ENCODE measurements at places on chromosomes 16 and 17.

DNA sequence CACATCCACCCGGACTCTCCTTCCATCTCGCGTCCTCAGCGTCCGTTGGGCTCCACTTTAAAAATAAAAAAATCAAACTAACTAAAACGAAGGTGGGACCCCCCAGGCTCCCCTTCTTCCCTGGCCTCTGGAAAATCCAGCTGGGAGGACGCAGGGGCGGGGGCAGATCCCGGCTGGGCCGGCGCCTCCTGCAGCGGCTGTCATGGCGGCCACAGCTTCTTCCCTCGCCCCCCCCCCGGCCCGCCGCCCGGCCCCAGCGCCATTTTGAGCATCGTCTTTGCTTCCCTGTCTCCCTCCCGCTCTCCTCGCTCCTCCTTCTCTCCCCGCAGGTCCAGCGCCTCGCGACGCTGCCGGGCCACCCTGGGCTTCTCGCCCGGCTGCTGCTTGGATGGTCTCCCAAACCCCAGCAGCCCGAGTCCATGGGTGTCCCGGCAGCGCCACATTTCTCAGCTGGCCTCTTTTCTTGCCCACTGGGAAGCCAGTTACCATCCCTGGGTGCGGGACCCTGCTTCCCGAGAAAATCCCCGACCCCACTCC lies 3.3 kb downstream of the HOXB2 start:
- no peak for DNase-seq

- DNase-seq = no peak
These were observed 412.3 kb upstream of the CDH11 start for GRCh38 chr16:65534121-65534528.

DNA sequence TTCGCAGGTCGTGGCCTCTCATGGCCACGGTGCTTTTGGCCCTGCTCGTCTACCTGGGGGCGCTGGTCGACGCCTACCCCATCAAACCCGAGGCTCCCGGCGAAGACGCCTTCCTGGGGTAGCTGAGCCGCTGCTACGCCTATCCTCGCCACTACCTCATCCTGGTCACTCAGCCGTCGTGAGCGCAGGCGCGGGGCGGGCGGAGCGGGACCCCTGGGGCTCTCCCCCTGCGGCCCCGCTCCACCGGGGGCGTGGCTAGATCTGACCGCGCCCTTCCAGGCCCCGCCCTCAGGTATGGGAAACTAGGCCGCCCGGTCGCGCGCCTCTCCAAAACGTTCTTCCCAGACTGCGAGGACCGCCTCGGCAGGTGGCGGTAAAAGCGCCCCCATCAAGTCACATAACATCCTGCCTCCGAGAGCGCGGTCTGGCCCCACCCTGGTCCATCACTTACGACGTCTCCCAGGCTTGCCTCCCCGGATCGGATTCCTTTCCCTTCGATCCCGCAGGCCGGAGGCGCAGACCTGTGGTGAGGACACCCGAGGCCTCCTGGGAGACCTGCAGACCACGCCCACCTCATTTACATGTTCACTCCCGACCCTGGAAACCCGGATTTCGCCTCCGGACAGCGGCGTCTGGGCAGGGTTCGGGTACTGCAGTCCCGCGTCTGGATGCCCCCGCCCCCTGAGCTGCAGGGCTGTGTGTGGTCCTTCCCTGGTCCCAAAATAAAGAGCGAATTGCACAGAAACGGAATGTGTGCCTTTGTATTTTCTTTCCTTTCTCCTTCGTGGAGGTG lies 91.5 kb upstream of the TMEM97 start:
- DNase-seq = peak; percentile 44

GRCh38 chr17:1762233-1762900 lies 507 bp downstream of the SERPINF1 start:
- DNase-seq = no peak

GRCh38 chr17:79202480-79202879 lies 127.9 kb downstream of the ENGASE start:
- DNase-seq = no peak

- DNase-seq = no peak
These were observed 22.0 kb upstream of the FLCN start for GRCh38 chr17:17258998-17259397.

GRCh38 chr17:75832652-75833400 lies 11.4 kb downstream of the UNC13D start:
- no peak for DNase-seq

DNA sequence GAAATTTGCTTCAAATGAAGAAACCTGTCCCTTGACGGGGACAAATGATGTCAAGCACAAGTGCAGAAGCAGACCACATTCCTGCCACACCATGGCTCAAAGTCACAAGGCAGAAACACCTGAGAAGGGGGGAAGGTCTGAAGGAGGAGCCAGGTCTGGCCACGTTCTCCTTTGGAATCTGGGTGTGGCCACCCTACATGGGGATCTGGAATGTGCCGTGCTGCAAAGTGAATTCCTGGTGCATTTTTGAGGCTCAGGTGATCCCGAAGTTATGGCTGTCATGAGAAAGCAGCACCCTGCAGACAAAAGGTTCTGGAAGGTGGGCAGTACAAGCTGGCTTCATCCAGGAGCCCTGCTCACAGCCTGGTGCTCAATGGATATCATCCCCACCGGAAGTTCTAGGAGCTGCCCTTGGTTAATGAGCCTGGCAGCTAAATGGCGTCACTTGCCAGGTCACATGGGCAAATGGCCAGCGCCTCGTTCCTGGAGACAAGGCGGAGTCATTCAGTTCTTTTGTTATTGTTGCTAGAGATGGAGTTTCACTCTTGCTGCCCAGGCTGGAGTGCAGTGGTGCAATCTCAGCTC lies 20.1 kb upstream of the ADCY9 start:
- no peak for DNase-seq

DNA sequence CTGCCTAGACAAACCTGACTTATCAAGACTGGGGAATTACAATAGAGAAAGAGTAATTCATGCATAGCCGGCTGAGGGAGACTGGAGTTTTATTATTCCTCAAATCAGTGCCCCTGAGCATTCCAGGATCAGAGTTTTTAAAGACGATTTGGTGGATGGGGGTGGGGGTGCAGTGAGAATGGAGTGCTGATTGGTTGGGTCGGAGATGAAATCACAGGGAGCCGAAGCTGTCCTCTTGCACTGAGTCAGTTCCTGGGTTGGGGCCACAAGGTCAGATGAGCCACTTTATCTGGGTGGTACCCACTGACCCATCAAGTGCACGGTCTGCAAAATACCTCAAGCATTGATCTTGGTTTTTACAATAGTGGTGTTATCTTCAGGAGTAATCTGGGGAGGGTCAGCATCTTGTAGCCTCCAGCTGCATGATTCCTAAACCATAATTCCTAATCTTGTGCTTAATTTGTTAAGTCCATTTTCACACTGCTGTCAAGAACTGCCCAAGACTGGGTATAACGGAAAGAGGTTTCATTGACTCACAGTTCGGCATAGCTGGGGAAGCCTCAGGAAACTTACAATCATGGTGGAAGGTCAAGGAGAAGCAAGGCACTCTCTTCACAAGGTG lies 69.6 kb downstream of the MARF1 start:
- no peak for DNase-seq

- DNase-seq = no peak
These were observed 15.0 kb downstream of the C17orf100 start for GRCh38 chr17:6666557-6666956.

- DNase-seq = no peak
These were observed 56.2 kb upstream of the CACNG5 start for GRCh38 chr17:66778531-66779236.

DNA sequence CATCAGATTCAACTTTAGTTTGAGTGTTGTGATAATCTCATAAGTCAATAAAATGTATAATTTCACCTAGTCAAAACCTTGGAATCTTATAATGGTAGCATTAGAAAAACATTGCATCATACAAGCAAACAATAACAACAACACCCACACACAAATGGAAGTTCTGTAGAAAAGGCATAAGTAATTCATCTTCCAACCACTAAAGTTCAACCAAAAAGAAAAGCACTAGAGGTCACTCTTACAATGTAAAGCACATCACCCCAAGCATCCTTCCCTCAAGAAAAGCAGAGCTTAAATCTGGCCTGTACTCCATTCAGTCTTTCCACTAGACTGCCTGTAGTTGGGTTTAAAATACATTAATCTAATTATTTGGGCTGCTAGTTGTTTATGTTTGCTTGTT lies 1.8 kb downstream of the CNTNAP4 start:
- no peak for DNase-seq

- no peak for DNase-seq
These were observed 73.4 kb upstream of the GPR139 start for GRCh38 chr16:20147091-20147490.

DNA sequence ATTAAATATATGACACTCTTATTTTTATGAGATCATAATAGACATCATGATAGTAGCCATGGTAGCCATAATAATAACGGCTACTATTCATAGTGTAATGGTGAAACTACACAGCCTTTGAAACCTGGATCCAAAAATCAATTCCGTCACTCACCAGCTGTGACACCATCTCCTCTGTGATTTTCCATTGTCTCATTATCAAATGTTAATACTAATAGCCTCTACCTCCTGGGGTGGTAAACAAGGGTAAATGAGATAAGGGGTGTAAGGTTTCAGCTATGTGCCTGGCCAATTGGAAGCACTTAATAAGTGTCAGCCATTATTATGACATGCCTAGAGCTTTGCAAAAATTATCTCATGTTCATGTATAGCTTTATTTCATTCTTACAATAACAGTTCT lies 88.6 kb downstream of the CACNG3 start:
- DNase-seq = no peak

GRCh38 chr17:49915670-49916069 lies 53.3 kb upstream of the DLX4 start:
- no peak for DNase-seq

DNA sequence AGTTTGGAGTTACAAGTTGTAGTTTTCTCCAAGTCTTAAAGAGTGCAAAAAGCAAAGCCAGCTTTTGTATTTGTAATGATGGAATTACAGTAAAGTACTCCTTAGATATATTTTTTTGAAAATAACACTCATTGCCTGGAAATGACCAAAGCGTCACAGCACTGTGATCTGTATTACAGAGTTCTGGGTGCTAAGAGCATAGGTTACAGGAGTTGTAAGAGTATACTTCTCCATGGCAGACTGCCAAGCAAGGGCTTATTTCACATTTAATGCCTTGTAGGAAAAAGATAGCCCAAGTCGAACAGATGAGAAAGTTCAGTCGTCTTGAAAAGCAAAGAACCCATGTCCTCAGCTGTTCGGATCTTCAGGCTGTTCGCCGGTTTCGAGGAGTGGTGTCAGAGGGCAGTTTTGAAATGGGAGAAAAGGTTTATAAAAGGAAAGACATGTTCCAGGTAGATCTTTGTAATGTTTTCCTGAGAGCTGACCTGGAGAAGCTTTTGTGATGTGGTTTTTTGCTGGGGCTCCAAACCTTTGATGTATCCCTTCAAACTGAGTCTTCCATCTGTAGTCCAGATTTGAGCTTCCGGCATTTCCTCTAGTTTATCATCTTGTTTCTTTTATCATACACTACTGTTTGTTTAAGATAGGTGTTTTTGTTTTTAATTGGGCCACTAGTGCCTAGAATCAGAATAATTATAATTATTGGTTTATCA lies 41.3 kb downstream of the ERCC4 start:
- DNase-seq = no peak

DNA sequence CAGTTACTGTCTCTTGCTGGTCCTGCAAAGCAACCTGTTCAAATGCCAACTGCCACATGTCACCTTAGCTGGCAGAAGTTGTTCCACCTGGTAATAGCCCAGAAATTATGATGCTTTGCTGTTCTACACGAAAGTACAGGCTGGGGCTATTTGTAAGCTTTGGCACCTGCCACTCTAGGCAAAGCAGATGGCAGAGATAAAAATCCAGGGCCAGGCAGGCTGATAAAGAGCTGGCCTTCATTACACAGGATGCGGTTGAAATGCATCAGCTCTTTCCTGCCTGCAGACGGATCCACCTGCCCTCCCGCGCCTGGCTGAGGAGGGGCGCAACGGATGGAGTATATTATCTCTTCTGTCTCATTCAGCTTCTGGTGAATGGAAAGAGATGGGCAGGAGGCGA lies 29.3 kb upstream of the KDM8 start:
- no peak for DNase-seq
